ENCODE measurements at places on chromosomes 2 and 18. TPM values are rescaled to one million over a fixed set of nuclear protein-coding genes. Genes with fewer than 3 reads are reported as not detected.

- H3K36me3 ChIP-seq, result no peaks in the 10 kb centered on the region
- no peaks in the 10 kb centered on the region for H3K27me3 ChIP-seq
- no peak overlapping the region for H3K4me3 ChIP-seq
- H3K4me1 ChIP-seq, result no peaks in the 10 kb centered on the region
- no peak for DNase-seq
Observed at GRCh38 chr2:74696829-74697228, 42.8 kb downstream of the SEMA4F start.

GRCh38 chr2:23541503-23542229, 156.7 kb downstream of the KLHL29 start:
- H3K4me1 ChIP-seq, result no peaks in the 10 kb centered on the region
- H3K27me3 ChIP-seq, result no peaks in the 10 kb centered on the region
- DNase-seq, result no peak
- H3K36me3 ChIP-seq, result no peaks in the 10 kb centered on the region

Gene MATN3
- total RNA-seq, result not detected

DNA sequence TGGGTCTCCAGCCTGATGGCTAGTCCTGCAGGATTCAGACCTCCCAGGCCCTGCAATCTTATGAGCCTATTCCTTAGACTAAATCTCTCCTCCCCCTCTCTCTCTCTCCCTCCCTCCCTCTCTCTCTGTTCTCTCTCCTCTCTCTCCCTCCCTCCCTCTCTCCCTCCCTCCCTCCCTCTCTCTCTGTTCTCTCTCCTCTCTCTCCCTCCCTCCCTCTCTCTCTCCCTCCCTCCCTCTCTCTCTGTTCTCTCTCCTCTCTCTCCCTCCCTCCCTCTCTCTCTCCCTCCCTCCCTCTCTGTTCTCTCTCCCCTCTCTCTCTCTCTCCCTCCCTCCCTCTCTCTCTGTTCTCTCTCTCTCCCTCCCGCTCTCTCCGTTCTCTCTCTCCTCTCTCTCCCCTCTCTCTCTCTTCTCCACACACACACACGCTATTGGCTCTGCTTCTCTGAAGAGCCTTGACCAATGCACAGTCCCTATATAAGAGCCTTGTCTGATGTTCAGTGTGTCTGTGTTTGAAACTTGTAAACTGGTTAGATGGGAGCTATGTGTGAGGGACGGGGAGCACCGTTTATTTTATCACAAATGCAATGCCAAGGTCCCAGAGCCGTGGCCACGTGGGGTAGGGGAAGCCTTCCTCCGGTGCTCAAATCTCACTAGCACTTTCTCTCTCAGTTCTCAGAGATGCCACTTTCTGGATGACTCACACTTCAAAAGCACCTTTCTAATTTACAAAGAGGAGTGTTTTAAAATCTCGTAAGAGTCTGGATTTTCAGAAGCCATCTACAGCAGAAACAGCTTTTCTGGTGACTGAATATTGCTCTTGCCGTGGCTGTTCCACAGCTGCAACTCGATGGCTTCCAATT, 9.4 kb upstream of the PRLH start:
- H3K4me3 ChIP-seq, result no peak overlapping the region
- peak; percentile 69 for DNase-seq
- peaks cover 6% of the 10 kb centered on the region for H3K27me3 ChIP-seq
- H3K27ac ChIP-seq, result no peak overlapping the region

Gene CHRND
- not detected for total RNA-seq

Gene NOSTRIN
- total RNA-seq, result not detected

Gene TUBA4B
- total RNA-seq, result not detected

DNA sequence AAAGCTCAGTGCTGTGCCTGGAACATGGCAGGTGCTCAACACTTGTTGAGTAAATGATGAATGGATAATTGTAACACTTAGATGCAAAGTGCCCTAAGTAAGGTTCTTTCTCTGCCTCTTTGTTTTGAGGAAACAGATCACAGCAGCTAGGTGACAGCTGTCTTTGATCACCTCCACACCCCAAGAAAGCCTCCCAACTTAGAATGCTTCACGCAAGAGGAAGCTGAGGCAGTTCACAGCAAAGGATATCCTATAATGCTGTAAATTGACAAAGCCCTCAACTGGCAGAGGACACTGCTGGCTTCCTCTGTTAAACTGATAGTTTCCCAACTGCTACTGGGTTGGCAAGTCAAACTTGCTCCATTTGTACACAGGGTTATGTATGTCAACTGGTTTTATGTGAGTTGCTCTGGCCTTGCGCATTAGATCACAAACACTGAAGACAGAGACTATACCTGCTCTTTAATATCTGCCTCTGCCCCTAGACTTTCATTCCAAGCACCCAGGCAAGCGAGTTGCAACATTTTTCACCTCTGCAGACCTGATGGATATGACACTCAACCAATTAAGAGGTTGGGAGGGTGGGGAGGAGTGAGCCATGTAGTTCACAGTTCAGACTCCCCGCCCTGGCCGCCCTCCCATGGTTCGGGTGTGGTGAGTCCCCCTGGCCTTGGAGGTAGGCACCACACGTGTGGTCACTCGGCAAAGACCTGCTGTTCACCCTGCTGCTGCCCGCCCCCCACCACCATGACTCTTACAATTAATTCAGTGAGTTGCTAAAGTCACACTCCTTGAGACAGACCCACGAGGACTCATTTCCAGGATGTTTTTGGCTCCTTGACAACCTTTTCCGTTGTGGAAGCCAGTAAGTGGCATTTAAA, 4.8 kb upstream of the MALL start:
- H3K4me3 ChIP-seq, result no peak overlapping the region
- no peak overlapping the region for H3K27ac ChIP-seq
- H3K27me3 ChIP-seq, result peaks cover 6% of the 10 kb centered on the region
- H3K4me1 ChIP-seq, result no peaks in the 10 kb centered on the region

DNA sequence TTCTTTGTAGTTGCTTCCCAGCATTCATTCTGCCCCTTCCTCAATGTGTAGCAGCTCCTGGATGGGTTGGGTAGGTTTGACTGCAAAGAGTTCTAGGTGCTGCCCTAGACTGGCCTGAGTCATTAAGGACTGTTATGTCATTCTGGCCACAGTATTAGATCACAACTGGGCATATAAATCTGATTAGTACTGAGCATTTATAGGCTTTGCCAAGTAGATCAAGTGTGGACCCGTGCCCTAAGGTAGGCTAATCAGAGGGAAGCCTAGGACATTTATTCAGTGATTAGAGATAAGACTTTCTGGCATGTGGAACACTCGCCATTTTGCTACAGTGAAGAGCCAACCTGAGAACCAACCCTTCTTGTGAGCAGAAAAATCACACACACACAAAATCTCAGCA, 2.7 kb downstream of the KATNAL2 start:
- no peaks in the 10 kb centered on the region for H3K36me3 ChIP-seq
- no peak for DNase-seq
- H3K27me3 ChIP-seq, result no peaks in the 10 kb centered on the region

Gene TTLL4
- 19.0 TPM for total RNA-seq

Gene MYL12B
- total RNA-seq, result 168 TPM

Gene SNORC
- total RNA-seq, result 1.3 TPM

DNA sequence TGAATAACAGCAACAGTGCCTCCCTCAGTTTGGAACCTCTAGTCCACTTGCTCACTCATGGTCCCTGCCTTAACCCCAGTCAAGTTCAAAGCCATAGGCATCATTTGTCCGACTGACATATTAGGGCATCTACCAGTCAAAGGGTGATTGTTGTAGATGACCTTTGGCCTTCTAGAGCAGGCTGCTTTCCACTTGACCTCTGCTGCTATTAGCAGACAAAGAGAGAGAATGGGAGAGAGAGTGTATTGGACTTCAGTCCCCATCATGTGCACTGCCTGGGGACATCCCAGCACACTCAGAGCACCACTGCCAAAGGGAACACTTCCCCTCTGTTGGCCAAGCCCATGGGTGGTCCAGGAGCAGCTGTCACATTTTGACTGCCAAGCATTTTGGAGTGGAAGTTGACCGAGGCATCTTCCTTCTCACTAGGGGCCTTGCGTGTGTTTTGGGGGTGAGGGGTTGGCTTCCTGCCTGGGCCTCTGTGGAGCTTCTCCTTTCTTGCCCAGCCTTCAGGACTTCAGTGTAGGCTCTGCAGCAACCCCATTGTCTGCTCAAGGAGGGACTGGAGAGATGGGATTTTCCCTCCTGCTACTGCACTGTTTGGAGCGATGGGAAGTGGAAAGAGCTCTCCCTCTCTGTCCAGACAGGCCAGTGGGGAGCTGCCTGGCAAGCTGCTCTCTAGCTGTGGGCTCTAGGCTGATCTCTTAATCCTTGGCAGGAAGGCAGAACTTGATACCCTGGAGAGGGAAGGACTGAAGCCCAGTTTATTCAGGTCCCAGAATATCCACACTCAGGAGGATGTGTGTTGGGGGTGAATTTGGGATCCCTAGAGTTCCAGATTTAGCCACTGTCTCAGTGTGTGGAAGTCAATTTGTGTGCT, 68.1 kb downstream of the TMEM247 start:
- H3K27ac ChIP-seq, result no peak overlapping the region
- no peaks in the 10 kb centered on the region for H3K36me3 ChIP-seq
- no peak for DNase-seq
- peaks cover 25% of the 10 kb centered on the region for H3K4me1 ChIP-seq
- no peak overlapping the region for H3K4me3 ChIP-seq
